ENCODE measurements at places on chromosomes 5 and 9.
A peak's percentile ranks its signal among the peaks of the same experiment; 100 is the strongest.

DNA sequence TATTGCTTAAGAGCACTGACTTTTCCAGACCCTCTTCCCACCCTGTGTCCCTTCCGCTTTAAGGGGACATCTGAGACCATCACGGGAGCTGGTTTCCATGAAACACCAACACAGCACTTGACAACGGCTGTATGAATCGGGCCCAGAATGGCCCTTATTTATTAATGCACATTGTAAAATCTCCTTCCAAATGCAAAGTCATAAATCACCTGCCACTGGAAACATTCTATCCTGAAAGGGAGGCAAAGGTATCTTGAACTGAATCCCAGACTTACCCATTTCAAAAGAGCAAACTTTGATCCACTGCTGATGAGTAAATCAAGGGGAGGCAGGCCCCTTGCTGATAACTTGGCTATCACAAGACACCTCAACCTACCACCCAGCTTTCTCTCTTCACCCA, 37.4 kb downstream of the SHB start:
- DNase-seq = no peak

DNA sequence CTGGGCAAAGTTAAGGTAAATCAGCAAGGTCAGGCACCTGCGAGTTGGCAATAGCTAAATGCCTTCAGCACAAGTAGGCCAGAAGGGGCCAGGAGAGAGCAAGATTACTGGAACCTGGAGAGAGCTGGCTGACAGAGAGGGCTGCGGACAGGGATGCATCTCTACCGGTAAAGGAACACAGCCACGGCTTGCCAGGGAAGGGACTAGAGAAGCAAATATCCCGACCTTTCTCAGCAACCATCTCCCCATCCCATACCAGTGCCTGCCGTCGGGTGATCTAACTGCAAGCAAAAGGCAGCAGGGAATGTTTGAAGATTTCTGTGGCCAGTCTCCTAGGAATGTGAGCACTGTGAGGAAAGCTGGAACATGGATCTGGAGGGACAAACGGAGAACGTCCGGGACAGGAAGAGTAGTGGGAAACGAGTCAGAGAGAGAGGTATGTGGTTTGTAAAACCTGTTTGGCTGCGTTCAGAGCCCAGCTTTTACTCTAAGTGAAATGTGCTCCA, 15.9 kb upstream of the ABLIM3 start:
- DNase-seq = peak; percentile 83

DNA sequence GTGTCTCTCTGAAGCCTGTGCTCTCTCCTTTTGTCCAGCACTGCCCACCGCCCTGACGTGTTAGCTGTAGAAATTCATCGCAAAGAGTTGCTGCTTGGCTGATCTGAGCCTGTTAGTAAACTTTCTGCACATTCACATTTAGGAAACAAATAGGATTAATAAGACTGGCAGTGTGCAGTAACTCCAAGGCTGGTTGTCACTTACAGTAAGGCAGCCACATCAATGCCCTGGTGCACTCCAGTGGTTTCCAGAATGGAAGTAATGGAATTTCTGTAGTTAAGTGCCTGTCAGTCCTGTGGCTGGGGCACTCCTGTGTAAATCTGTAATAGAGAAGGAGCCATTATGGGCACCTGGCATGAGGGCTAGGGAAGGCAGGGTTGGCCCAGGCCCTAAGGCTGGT, 70.6 kb downstream of the DOCK2 start:
- DNase-seq = no peak

- no peak for DNase-seq
These were observed 430 bp upstream of the MSH3 start for GRCh38 chr5:80654054-80654390.

- DNase-seq = peak; percentile 75
These were observed 11.4 kb downstream of the ZBTB5 start for GRCh38 chr9:37453827-37454226.

GRCh38 chr9:70902692-70903131, 218.7 kb downstream of the TRPM3 start:
- peak; percentile 96 for DNase-seq

GRCh38 chr5:149466457-149466972, 84.7 kb downstream of the CSNK1A1 start:
- DNase-seq = peak; percentile 72

DNA sequence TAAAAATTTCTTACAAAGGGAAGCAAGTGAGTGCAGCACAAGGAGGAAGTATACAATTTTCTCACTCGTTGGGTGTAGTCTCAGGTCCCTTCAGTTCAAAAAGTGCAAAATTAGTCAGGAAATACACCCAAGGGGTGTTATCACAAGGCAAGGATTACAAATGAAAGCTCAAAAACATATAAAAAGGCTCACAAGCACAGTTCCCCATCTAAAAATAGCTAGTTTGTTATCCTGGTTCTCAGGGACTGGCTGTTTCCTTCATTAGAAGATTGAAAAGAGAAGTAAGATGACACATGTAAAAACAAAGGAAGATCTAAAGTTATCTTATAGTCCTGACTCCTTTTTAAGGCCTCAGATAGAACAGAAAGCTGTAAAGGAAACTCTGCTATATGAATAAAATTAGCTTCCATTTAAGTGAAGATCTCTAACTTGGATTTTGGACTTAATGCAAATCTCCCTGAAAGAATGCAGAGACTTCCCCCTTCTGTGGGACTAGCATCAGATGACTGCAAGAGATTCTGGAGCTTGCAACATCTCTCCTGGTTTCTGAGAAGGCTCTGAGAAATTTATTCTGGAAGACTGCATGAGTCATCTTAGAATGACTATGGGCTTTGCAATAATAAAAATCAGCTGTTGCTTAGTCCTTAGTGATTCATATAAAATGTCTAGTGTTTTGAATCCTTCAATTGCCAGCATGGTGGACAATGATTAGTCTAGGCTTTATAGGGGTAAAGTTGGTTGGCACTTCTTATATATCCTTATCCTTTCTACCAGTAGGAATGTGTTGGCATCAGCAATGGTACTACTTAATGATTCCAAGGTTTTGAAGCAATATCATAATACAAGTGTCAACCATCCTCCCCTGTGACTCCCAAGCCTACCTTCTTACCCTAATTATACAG, 25.4 kb downstream of the DAB2 start:
- peak; percentile 96 for DNase-seq

GRCh38 chr5:30725073-30725472, 468.4 kb upstream of the CDH6 start:
- no peak for DNase-seq
